ENCODE measurements at places on chromosomes 12 and 14.

DNA sequence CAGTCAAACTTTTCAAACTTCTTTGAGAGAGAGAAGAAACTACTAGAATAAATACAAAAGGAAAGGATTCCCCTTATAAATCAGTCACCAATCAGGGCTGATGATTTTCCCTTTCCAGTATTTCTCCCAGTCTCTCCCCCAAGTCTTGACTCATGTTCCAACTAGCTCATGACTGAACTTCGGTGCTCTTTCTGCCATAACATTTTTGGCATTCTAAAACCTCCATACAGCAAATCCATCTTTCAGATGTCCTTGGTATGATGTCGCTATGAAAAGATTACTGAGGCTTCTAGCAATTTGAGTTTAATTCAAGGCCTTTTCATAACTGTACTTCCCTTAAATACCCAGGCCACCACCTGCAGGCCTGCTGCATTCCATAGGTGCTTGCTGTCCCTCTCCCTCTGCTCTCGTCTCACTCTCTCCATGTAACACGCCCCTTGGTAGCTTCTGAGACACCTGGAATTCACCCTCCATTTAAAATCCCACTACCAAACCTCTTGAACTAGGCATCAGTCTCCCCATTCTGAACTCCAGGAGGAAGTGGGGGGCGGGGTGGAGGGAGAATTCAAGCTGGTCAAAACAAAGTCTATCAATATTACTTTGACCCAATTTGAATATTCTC lies 2.4 kb downstream of the PRKD1 start:
- DNase-seq, result no peak

GRCh38 chr12:123142921-123143735 lies 7.8 kb downstream of the PITPNM2 start:
- no peak for DNase-seq

DNA sequence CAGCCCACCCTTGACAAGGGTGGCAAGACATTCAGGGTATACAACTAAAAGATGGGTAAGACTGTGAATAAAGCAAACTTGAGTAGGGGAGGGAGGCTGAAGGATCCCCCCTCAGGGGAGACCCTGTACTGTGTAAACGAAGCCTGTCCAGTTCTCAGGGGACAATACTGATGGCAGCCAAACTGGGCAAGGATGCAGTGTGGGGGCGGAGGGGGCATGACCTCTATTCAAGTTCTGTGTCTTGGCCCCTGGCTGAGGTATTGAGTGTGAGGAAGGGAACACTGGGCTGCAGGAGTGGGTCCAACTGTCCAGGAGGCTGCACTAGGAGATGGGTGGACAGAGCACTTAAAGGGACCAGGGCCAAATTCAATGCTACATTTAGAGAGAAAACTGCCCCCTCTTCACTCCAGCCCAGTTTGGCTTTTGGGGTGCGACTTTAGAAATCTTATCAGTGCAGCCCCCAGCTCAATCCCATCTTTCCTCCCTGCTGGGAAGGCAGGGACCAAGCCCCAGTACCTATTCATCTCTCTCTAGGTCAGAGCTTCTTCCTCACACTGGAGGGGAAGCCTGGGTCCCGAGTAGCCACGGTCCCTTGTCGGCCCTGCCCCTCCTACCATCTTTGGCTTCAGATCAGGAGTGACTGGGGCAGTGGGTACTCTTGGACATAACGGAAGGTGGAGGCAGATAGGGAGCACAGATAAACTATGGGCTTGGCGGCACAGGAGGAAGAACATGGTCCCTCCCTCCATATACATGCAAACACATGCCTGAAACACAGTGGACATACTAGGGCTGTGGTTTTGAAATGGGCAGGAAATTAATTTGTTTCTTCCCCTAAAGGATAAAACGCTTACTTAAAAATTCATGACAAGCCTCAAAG lies 11.8 kb downstream of the SLC39A5 start:
- DNase-seq, result no peak

GRCh38 chr12:76232013-76232412 lies 116.2 kb downstream of the BBS10 start:
- DNase-seq, result no peak

GRCh38 chr12:63777340-63777739 lies 2.4 kb upstream of the RXYLT1 start:
- DNase-seq, result no peak

- DNase-seq, result no peak
Observed at GRCh38 chr12:21476949-21477348, 24.5 kb downstream of the RECQL start.

DNA sequence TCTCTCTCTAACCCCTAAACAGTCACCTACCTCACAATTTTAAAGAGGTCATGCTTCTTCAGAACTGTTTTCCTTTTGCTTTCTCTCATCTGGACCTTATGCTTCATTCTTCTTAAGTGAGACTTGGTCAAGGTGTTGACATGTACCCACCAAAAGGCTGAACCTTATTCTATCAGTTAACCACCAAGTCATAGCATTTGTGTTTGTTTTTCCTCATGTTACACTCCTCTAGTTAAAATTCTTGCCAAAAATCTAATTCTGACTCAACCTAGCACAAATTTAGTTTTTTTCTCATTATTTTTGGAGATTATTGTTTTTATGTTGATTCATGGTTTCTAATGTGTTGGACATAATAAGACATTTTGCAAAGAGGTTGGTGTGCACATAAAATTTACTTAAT lies 578.6 kb downstream of the SLC16A7 start:
- no peak for DNase-seq

DNA sequence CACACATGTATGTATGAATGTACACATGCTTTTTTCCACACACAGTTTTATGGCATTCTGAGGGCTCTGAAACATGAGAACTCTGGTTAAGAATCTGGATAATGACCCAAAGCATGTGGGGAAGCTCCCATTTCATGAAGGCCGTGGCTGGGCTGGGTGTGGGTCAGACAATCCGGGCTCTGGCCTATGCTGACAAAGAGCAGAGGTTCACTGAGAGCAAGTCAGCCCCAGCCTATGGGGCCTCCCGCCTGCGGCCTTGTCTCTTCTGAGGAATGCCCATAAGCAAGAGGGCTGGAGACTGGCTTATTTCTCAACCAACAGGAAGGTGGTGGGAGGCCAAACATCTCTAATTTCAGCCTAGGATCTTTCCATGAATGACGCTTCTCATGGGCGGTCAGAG lies 8.5 kb downstream of the MYH6 start:
- no peak for DNase-seq

- DNase-seq, result no peak
Observed at GRCh38 chr14:91159182-91159581, 45.3 kb downstream of the DGLUCY start.

DNA sequence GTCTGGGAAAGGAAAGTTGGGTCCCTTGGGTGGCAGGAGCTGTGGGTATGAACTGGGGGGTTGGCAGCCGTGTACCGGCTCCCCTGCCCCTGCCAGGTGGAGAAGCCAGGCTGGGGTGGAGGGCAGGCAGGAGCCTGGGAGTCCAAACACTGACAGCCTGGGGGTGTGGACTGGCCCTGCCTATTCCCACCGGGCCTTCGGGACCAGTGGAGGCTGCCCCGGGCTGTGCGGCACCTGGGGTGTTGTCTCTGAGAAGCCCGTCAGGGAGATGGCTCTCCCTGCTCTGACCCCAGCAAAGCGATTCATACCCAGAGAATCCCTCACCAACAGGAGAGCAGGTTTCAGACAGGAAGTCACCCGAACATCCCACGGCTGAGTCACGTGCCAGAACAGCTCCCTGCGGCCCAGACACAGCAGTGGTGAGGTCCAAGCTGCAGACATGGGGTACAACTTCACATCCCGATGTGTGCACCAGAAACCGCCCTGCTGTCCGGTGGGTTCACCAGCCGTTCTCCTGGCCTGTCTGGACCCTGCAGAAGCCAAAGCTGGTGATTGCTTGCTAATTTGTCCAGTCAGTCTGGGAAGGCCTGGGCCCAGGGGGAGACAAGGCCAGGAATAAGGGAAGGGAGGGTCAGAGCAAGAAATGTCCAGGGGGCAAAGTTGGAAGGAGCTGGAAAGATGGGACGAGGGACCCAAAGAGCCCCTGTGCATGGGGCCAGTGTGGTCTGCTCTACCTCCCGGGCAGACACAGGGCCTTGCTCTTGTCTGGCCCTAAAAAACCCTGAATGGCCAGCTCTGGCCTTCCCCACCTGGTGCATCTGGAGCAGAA lies 2.1 kb upstream of the GPR132 start:
- peak; percentile 83 for DNase-seq

GRCh38 chr14:39939023-39939422 lies 506.8 kb upstream of the FBXO33 start:
- DNase-seq, result no peak

GRCh38 chr12:63005382-63005781 lies 70.4 kb upstream of the PPM1H start:
- DNase-seq, result no peak

DNA sequence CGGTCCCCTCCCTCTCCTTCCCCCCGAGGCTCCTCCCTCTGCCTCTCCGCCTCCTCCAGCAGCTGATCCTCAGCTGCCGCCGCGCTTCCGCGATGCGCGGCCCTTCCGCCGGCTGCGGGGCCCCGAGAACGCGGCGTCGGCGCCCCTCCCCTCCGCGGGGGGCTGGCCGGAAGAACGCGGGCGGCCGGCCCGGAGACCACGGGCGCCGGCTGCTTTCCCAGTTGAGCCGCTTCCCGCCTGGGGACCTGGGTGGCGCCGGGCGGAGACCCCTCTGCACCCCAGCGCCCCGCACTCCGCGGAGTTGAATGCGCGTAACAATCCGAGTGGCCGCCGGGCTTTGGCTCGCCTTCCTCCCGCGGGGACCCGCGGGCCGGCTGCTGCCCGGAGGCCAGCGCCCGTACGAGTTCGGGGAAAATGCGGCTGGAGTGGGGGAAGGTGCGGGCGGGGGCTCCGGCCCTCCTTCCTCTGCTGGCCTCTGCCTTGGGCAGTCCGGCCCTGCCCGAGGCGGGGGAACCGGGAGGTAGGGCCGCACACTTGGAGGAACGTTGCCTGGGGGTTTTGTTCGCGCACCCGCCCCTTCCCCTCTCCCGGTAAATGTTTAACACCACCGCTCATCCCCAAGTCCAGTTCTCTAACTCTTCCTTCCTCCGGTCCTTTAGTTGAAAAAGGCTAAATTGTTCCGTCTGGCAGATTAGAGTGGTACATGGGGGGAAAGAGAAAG lies 393 bp upstream of the DCAF5 start:
- DNase-seq, result no peak

- DNase-seq, result no peak
Observed at GRCh38 chr12:117127933-117128823, 29.0 kb upstream of the TESC start.

- no peak for DNase-seq
Observed at GRCh38 chr12:14954269-14954668, 7.1 kb downstream of the ARHGDIB start.

DNA sequence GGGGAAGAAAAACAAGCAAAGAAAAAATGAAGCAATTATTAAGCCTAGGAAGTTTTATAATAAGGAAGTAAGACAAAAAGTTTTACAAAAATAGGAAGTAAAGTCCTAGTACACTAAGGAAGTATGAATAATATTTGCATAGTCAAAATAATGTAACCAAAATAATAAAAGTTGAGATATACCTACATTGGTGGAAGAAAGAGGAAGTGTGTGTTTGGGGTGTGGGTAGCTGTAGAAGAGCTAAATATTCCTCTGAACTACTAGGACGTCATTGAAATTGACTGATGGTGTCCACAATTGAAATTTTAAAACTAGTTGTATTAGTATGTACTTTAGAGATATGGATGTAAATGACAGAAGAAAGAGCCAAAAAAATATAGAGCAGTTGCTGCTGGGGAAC lies 228.4 kb upstream of the OTX2 start:
- DNase-seq, result no peak

DNA sequence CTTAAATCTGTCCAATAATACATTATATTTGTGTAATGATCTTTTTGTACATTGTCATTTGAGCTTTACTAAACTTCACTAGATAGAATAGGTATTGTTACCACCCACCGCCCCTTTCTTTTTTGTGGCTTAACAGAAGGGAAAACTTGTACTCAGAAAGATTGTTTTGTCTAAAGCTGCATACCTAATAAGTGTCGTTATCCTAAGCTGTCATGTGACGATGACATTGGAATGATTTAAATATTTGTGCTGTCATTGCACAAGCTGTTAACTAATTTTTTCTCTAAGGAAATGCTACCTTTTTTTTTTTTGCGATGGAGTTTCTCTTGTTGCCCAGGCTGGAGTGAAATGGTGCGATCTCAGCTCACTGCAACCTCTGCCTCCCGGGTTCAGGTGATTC lies 3.6 kb downstream of the DIP2B start:
- DNase-seq, result no peak

- no peak for DNase-seq
Observed at GRCh38 chr14:60085085-60085484, 6.6 kb upstream of the PCNX4 start.

DNA sequence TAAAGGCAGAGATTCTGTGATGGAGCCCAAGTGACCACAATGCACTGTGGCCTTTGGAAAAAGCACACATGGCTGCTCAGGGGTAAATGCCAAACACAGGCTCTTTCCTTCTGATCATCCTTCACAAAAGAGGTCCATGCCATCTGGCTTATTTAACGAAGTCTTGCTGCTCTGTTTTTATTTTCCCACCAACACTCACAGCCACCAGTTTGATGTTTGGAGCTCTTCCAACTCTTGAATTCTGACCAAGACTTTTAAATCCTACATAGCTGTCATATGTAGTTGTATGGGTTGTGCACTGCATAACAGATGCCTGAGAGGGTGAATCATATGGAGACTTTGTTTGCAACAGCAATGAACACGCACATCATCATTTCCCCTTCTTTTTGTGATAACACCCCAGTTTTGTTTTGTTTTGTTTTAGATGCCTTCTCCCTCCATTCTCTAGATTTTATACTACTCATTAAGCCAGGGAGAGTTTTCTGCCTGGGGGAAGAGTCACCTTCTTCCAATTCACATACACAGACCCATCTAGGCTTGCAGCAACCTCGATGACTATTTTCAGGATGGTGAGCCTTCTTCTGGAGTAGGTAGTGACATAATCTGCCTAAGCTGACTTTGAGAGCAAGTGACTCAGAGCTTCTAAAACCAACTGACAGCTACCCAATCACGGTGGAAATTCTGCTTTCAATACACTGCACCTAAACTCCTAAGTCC lies 145.2 kb upstream of the WSCD2 start:
- no peak for DNase-seq

- DNase-seq, result peak; percentile 34
Observed at GRCh38 chr14:91946622-91947474, 646 bp downstream of the FBLN5 start.

DNA sequence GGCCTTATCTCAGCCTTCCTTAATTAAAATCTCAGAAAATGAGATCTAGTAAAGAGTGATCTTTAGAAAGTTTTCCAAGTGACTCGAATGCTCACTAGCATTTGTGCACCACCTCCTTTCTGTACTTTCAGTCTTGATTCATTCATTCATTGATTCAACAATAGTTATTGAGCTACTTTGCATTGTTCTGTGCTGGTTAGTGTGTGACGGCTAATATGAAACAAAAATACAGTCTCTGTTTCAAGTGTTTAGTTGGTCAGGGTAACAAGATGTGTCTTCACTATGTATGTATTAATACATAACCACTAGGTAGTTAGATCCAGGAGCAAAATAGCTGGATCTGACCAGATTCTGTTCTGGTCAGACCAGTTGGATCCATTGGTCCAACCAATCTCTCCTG lies 100.9 kb downstream of the FAR2 start:
- no peak for DNase-seq

- DNase-seq, result no peak
Observed at GRCh38 chr14:20035449-20035848, 389 bp downstream of the OR4K13 start.

GRCh38 chr12:110916295-110916875 lies 4.0 kb downstream of the MYL2 start:
- no peak for DNase-seq
